ENCODE measurements at places on chromosomes 11 and 22.

GRCh38 chr11:121414141-121414913 lies 37.8 kb upstream of the SORL1 start:
- DNase-seq: no peak

DNA sequence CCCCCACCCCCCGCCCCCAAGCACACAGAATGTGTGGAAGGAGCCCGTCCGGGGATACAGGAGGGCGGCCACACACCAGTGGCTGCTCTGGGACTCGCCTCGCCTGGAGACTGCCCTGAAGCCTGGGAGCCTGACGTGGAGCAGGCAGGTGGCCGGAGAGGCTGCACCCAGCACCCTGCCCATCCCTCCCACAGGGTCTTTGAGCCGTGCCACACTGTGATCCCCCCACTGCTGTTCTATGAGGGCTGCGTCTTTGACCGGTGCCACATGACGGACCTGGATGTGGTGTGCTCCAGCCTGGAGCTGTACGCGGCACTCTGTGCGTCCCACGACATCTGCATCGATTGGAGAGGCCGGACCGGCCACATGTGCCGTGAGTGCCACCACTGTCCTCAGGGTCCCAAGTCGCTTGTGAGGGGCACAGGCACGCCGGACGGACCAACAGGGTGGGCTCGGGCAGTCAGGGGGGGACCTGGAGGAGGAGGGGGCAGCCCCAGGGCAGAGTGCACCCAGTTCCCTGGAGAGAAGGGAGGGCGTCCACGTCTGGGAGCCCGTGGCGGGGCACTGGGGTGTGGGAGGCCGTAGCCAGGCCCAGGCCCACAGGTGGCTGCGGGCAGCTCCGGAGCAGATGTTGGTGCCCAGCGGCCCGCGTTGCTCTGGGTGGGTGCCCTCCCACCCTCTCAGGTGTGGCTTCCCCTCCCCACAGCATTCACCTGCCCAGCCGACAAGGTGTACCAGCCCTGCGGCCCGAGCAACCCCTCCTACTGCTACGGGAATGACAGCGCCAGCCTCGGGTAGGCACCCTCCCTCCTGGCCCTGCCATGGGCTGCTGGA lies 27.0 kb upstream of the MUC5B start:
- no peak for DNase-seq

DNA sequence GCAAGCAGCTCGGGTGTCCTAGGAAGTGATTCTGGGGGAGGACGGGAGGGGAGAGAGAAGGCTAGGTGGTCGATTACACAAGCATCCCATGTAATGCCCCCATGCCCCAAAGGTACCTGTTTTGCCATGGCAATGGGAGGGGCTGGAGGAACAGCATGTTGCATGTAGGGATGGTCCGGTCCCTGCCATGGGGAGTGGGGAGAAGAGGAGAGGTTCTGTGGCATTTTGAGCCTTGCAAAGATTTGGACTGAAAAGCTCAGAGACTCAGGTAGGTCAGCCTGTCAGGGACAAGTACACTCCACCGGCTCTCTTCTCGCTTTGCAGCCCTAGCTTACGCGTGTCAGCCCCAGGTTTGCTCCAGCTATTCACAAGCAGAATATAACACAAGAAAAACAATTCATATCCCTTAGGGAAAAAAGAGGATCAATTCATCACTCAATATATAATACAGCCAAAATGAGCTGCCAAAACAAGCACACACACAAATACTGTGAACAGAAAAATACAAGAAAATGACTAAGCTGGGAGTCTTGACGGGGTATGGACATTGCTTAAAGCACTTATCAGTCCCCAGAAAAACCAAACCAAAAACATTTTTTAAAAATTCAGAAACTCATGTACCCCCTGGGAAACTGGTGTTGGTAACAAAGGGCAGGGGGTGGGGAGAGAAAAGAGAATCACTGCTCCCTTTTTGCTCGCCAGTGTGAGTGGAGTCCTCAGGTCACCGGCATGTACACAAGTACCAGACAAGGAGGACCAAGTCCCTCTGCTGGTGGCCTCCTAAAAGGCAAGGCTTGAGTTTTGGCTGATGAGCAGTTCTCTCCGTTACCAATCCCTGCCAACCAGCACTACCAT lies 21.6 kb downstream of the APOL5 start:
- DNase-seq: no peak

DNA sequence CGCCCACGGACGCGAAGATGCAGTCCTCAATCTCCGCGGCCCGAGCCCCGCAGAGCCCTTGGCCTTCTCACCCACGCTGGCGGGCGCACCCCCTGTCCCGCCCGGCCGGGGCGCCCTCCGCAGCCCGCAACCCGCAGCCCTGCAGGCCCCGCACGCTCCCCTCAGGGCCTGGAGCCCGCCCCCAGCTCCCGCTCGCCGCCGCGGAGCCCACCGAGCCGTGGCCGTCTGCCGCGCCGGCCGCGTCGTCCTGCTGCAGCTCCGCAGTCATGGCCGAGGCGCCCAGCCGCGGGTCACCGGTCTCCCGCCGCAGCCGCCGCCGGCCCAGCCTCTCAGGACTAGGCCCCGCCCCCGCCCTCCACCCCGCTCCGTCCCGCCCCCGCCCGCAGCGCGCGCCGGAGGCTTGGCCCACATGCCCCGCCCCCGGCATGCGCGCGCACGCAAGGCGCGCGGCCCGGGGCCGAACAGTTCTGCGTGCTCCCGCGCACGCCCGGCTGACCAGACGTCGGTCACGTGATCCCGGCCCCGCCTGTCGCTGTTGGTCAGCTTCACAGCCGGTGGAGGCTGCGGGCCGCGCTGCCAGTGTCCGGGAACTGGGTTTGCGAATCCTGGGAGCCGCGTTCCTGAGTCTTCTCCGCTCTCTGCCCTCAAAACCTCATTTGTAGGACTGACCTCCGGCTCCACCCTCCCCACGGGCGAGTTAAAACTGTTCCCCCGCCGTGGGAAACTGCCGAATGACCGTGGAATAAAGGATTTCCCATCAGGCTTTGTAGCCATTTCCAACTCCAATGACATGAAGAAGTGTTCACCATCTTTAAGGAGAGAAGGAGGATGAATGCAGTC lies at the start of gene USP28:
USP28 (minus strand) TSS at position 339 of the 840 bp plus-strand sequence; CDS start at position 268, 71 bp downstream.
- peak; percentile 95 for DNase-seq

DNA sequence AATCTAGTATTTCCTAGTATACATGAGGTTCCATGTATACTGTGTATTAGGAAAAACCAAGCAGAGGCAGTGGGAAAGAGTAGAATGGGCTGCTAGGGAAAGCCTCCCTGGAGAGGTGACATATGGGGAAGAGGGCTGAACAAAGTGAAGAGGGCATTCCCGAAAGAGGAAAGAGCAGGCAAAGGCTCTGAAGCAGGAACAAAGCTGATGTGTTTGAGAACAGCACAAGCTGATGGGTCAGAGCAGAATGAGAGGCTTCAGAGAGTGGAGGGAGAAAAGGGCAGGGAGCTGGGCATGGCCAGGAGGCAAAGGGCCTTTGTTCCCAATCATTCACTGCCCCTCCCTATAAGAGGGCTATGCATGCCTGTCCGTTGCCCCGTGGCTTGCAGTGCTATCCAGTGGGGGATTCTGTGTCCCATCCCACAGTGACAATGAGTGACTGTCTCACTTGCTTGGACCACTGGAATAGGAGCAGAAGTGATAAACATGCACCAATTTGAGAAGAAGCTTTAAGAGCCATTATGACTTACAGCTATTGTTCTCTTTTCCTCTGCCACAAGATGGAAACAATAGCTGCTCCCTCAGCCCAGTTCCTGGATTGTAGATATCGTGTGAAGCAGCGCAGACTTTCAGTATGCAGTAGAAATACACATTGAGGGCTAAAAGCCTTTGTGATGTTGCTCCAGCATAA lies 39.6 kb downstream of the GALNT18 start:
- no peak for DNase-seq

GRCh38 chr11:96084610-96085318 lies 160.9 kb upstream of the MTMR2 start:
- DNase-seq: peak; percentile 78

GRCh38 chr22:17576470-17576869 lies 13.2 kb downstream of the SLC25A18 start:
- peak; percentile 65 for DNase-seq

DNA sequence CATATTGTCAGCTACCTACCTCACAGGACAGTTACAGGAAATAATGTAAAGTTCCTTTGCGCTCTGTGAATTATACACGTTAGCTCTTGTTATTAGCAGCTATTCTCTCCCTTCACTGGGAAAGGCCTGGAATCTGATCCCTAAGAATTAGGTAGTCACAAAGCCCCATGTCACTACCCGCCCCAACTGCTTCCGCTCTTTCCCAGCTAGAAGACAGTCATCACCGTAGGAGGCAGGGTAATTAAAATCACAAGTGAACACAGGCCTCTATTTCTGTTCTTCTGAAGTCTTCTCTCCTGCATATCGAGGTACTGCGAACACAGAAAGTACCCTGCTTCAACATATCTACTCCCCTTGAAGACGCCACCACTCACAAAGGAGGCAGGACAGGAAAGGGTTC lies 12.6 kb upstream of the AHNAK start:
- no peak for DNase-seq

GRCh38 chr11:9803685-9804418 lies 140.0 kb downstream of the SWAP70 start:
- peak; percentile 66 for DNase-seq

GRCh38 chr11:121557348-121557747 lies 104.6 kb upstream of the SORL1-AS1 start:
- DNase-seq: peak; percentile 32

- no peak for DNase-seq
These were observed 20.9 kb upstream of the DENND5A start for GRCh38 chr11:9285850-9286587.

DNA sequence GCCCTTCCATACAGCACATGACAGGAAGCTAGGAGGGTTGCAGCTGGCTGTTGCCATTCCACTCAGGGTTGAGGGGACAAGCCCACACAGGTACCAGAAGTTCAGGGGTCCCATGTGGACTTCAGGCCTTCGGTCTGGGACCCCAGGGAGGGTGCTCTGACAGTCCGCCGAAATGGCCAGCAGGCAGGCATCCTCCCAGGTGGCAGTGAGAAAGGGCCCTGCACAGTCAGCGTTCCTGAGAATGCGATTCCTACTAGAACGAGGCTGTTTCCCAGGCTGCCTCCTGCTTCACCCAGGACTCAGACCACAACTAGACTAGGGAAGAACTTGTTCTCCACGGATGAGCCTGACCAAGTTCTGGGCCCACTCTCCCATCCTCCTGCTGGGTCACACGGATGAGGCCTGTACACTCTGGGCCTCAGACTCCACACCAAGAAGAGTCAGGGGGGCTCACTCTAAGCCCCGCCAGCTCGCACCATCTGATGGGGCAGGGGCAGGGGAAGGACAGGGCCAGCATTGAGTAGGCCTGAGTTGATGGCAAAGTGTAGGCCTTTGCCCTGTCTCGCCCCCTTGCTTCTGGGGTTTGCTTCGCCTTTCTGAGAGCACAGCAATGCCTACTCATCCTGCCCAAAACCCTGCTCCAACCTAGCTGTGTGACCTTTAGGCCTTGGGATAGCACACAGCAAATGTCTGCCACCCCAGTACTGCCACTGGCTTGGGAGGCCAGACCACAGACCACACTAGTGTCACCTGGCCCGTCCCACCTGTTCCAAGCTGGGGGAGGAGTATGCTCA lies 14.0 kb downstream of the KCNQ1OT1 start:
- DNase-seq: no peak

GRCh38 chr11:134447696-134448095 lies 35.7 kb upstream of the B3GAT1 start:
- DNase-seq: no peak

- peak; percentile 70 for DNase-seq
These were observed 117.5 kb upstream of the CEP126 start for GRCh38 chr11:101797335-101797734.

DNA sequence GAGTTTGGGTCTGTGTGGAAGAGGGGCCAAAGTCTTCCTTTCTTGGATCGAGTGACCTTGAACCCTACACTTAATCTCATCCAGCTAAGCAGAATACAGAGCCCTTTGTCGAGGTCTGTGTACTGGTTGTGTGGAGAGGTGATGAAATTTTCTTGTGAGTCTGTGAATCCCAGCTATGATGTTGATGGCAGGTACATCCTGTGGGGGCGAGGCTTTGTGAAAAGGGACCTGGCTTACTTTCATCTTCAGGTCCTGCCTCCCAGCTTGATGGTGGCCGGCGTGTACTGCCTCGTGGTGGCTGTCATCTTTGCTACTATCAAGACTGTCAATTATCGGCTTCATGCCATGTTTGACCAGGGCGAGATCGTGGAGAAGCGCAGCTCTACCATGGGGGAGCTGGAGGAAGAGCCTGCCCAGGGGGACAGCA lies 1.0 kb downstream of the PCNX3 start:
- no peak for DNase-seq

GRCh38 chr11:2159536-2160413 lies 1.2 kb downstream of the INS start:
- no peak for DNase-seq

GRCh38 chr11:134644476-134645456 lies 232.7 kb upstream of the B3GAT1 start:
- no peak for DNase-seq

GRCh38 chr22:30490399-30490798 lies 15.1 kb downstream of the SEC14L4 start:
- DNase-seq: no peak

- no peak for DNase-seq
These were observed 88.0 kb upstream of the E2F8 start for GRCh38 chr11:19328586-19329311.

DNA sequence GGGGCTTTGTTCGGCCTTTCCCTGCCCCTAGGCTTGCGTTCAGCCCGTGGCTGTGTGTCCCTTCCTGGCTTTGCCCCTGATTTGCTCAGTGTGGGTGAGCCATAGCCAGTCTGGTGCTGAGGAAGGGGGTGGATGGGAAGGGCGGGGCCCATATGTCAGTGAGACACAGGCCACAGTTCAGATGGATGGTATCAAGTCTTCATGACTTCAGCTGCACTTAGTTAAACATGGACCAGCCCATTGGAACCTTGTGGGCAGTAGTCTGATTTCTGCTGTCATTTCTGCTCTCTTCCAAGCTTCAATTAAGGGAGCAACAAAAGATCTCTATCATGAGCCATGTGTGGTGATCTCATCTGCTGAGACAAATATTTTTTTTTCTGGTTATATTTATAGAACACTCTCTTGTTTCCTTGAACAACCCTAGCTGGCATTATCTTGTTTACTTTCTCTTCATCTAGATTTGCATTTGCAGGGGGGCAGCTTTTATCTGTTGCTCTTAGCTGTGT lies 21.6 kb upstream of the PEX26 start:
- peak; percentile 76 for DNase-seq

Measured in IMR-90 (cell line).